ENCODE measurements at places on chromosomes 2 and 18.

DNA sequence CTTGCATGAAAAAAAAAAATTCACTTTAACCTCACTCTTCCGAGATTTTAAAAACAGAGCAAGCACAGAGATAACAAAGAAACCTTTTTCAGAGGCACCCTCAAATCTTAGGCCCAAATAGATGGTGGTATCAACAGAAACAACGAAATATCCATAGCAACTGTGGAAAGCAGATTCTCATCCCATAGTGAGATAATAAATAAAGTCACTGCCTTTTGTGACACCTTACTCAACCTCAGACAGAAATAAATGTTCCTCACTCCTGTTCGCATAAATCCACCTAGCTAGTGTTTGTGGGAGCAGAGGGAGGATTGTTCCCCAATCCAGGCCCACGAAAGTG, 60.9 kb upstream of the RTN4 start:
- DNase-seq = no peak

GRCh38 chr2:151673016-151673415, 61.3 kb downstream of the NEB start:
- DNase-seq = no peak

DNA sequence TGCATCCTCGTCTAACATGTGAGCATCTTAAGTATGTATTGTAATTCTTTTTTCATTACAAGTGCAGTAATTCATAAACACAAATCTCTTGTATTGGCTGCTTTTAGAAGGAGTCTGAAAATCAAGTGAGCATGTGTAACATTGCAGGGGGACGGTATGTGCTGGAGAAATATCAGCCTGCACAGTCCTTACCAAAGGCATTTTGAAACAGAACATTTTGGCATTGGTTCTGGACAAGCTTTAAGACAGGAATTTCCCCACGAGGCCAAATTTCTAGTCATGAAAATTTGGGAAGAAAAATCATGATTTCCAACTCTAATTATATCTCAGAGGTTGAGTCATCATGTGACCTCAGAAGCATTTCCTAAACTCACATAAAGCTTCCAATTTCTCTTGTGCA, 24.7 kb upstream of the NRP2 start:
- DNase-seq = no peak

- no peak for DNase-seq
Measured at GRCh38 chr2:39118786-39119499, 1.9 kb downstream of the SOS1 start.

- DNase-seq = no peak
Measured at GRCh38 chr2:12560618-12561017, 156.1 kb upstream of the TRIB2 start.

- DNase-seq = no peak
Measured at GRCh38 chr18:54883816-54884604, 55.7 kb downstream of the RAB27B start.

DNA sequence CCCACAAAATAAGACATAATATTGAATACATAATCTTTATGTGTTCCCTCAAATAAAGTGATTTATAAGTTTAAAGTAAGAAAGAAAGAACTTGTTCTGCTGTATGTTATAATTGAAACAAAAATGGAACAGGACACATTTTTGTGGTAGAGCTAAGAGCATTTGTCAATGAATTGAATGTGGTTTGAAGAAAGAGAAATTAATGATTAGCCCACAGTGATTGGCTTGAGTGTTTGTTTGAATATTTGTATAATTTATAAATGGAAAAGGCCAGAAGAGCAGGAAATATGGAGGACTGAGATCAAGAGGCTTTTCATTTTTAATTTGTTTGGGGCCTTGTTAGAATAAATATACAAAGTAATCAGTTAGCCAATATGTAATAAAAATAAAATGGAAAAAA, 395.1 kb upstream of the CDH19 start:
- DNase-seq = no peak

- no peak for DNase-seq
Measured at GRCh38 chr2:118417406-118418120, 329.3 kb downstream of the INSIG2 start.

DNA sequence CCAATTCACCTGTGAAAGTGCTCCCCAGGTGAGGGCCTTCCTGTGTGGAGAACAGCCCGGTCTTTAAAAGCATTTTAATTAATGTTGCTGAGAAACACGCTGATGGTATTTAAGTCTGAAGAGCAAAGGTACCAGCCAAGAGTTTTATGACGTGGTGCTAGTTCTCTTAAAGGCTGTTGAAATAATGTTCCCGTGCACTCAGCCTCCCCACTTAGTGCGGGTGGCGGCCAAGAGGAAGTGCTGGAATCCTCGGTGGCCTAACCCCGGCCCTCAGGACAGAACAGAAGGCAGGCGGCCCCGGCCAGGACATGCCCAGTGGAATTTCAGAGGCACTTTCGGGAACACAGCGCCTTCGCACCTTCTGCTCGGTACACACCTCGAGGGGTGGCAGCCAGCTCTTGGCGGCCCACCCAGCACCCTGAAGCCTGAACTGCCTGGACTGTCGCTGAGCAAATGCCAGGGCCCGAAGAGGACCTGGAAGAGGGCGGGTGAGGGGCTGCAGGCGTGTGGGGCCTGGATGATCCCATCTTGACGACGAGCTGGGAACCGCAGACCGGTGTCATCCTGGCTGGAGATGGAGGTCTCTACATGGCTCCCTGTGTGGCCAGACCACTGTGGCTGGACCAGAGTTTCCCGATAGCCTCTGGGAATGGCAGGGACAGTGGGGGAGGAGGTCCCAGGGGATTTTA, 142.9 kb downstream of the ASB1 start:
- DNase-seq = no peak

- DNase-seq = no peak
Measured at GRCh38 chr2:134310107-134311079, 56.5 kb downstream of the MGAT5 start.

GRCh38 chr2:112783187-112783714, 1.0 kb downstream of the IL1A start:
- no peak for DNase-seq

GRCh38 chr18:53909668-53910067, 314.8 kb downstream of the MBD2 start:
- no peak for DNase-seq

- DNase-seq = no peak
Measured at GRCh38 chr2:200199005-200199404, 107.5 kb upstream of the SPATS2L start.

DNA sequence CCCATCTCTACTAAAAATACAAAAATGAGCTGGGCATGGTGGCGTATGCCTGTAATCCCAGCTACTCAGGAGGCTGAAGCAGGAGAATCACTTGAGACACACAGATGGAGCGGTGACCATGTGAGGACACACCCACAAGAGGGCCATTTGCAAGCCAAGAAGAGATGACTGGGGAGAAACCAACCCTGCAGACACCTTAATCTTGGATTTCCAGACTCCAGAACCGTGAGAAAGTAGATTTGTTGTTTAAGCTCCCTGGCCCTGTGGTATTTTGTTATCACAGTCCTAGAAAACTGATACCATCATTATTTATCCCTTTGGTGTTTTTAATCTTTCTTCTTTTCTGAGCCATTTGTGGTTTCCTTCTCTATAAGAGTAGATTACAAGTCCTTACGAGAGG, 88.6 kb upstream of the ID2 start:
- DNase-seq = no peak

GRCh38 chr2:105518897-105519296, 120.0 kb upstream of the FHL2 start:
- no peak for DNase-seq

DNA sequence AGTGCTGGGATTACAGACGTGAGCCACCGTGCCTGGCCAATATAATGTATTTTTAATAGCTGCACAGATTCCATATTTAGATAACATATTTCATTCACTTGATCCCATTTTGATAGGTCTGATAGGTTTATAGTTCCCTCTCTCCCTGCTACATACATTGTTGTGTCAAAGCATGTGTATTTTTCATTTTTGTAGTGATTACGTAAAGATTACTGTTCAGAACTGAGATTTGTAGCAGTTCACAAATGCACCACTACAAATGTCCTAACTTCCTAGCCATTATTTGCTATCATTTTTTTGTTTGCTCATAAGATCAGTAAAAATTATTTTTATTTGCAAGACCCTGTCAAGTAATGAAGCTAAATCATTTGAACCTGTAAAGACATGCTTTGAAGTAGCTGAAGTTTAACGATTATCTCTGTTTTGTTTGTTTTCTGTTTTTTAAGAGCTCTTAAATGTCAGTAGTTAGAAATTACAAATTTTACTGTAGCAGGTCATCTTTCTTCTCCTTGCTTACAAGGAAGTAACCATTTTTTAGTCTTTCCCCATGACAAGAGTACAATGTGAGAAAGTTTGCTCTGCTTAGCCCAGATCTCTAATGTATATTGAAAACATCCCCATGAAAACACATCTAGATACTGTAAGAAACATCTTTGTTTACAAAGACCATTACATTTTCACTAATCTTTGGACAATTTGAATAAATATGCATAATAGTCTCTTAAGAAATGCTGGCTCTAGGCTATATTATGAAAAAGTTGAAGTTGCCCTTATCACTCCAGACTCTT, 54.1 kb downstream of the EML4 start:
- DNase-seq = no peak

DNA sequence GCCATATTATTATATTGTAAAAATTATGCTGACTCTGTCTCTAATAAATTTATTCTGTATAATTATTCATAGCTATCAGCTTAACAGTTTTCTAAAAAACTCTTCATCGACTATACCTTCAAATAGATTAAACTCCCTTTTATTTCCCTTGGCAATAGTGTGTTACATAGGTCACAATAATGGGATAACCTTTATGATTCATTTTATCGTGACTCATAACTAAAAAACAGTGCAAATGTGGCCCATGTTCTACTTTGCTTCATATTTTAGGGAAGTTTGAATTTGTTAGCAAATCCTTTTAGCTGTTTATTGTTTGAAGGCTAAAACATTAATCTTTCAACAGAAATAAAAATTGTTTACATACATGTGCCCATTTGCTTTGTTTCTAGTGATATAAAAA, 783.2 kb upstream of the CDH2 start:
- DNase-seq = no peak

GRCh38 chr2:100060875-100061274, 81.5 kb downstream of the AFF3 start:
- no peak for DNase-seq

DNA sequence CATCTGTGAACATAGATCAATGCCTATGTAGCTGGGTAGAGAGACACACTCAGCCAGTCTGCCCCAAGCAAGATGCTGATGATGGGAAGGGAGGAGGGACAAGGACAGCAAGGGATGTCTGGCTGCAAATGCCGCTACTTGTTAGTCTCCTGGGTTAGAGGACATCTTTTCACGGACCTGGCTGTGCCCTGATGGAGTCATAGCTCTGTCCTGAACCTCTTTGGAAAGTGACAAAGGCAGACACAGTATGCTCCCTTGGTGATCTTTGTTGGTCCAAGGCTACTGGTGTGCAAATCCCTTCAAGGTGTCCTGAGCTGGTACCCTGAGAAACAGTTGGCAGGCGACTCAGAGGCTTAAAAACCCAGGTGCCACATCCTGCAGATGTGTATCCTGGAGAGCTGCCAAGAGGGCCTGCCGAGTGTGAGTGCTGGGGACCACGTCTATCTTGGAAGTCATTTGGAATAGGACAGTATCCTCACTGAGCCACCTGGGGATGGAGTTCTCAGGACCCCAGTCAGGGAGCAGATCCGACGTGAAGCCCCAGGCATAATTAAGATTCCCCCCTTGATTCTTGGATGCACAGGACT, 10.8 kb downstream of the FOSL2 start:
- no peak for DNase-seq

GRCh38 chr2:88122141-88122884, 5.5 kb downstream of the FABP1 start:
- DNase-seq = no peak

DNA sequence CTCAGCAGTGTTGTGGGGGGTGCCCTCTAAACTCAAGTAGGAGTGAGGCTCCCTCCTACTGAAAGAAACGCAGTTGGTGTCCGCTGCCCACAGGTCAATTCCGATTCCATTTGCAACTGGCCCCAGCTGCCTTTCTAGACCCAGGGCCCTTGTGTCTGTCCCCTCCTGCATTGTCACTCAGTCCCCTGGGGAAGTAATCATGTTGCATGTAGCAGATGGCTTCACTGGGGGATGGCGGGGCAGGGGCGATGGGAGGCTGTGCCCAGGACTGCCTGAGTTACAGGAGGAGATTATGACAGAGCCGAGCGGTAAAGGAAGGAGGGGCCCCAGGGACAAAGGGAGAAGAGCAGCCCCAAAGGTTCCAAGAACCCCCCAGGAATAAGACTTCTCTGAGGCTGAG, 62.5 kb upstream of the SH3RF3 start:
- DNase-seq = no peak

DNA sequence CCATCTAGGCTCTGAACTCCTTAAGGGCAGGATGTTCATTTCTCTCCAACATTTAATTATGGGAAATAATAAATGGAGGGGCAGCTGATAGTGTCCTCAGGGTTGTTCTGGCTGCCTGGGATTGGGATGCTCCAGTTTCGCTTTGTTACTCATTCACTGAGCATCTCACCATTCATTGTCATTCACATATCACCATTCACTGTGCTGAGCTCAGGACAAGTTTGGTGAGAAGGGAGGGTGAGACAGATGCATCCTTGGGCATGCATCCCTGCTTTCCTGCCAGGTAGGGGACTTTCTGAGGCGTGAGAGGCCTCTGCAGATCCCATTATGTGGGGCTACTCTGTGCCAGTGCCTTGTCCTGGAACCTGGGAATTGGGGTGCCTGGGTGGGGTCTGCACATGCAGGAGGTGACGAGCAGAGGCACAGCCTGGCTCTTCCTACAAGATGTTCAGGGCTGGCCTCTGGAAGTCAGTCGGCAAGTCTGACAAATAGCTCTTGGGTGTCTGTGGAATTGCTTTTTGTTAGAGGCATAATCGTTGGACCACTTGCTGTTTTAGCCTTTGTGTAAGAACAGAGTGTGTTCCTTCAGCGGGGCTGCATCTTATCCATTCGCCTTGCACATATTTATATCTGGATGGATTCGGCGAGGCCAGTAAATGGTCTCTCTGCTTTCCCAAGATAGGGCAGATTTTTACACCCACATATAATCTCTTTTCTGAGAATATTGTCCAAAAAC, 323.2 kb upstream of the THSD7B start:
- no peak for DNase-seq

DNA sequence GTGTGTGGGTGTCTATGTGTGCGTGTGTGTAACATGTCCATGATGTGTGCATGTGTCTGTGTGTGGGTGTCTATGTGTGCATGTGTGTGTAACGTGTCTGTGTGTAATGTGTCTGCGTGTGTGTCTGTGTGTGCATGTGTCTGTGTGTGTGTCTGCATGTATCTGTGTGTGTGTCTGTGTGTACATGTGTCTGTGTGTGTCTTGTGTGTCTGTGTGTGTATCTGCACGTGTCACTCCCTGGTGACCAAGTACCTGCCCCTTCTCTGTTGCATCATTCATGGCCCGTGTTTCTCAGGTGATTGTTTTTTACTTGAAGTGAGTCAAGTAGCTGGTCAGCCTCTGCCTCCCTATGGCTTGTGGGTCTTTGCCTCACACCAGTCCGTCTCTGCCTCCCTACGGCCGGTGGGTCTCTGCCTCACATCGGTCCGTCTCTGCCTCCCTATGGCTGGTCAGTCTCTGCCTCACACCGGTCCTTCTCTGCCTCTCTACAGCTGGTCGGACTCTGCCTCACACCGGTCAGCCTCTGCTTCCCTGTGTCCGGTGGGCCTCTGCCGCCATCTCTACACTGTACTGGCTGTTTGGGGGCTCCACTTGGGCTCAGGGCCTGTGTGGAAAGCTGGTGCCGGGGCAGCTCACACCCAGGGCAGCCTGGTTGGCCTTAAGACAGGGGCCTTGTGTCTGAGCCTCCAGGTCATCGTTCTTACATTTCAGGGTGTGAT, 31.6 kb downstream of the KCNG2 start:
- no peak for DNase-seq

Measured in stimulated activated CD4-positive, alpha-beta T cell treated with anti-CD3 and anti-CD28 coated beads, Interleukin-4, amount 100 ng/mL, for 48 hours (primary cell).